A549 treated with CpdA at 1 μM for 4 hours (cell line): ENCODE measurements at places on chromosomes 1 and 21. TPM values are rescaled to one million over a fixed set of nuclear protein-coding genes. Genes with fewer than 3 reads are reported as not detected.

TLR5 gene
- 0.03 to 0.15 TPM (median 0.13 TPM) in 5 replicates for total RNA-seq

TMEM234 gene
- total RNA-seq, result 8.8 to 10.4 TPM (median 9.5 TPM) in 5 replicates

PCAT6 gene
- 2.5 to 3.9 TPM (median 3.6 TPM) in 5 replicates for total RNA-seq

CELA3B gene
- total RNA-seq, result not detected in 5 replicates

PUSL1 gene
- 16.2 to 28.0 TPM (median 24.4 TPM) in 5 replicates for total RNA-seq

FAM78B gene
- 0.08 to 0.46 TPM (median 0.32 TPM) in 5 replicates for total RNA-seq

HEYL gene
- 2.3 to 3.3 TPM (median 3.0 TPM) in 5 replicates for total RNA-seq

SPRR2A gene
- total RNA-seq, result not detected in 5 replicates

CD34 gene
- 0.01 TPM in 1 of 5 replicates, not detected in the others for total RNA-seq

ATP13A2 gene
- 20.8 to 29.1 TPM (median 25.1 TPM) in 5 replicates for total RNA-seq

SPRR3 gene
- total RNA-seq, result 0.22 TPM in 1 of 5 replicates, not detected in the others

S100A16 gene
- 412 to 491 TPM (median 455 TPM) in 5 replicates for total RNA-seq
